ENCODE measurements at places on chromosomes 5 and 9.

DNA sequence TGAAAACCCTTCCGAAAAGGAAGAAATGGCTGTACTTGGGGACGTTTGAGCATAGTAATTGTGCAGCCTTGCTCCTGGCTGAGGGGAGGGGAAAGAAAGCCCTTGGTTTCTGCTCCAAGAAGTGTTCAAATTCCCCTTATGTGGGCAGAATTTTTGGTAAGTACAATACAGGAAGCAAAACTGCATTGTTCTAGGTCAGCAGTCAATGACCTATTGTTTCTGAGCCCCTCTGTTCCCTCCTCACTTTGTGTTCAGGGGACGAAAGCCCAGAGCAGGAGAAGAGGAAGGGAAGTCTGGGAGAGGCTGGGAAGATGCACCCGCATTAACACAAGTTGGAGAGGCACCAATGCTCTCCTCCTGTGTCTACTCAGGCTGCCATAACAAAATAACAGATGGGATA is 11.9 kb downstream of the BASP1 start:
- DNase-seq, result no peak

DNA sequence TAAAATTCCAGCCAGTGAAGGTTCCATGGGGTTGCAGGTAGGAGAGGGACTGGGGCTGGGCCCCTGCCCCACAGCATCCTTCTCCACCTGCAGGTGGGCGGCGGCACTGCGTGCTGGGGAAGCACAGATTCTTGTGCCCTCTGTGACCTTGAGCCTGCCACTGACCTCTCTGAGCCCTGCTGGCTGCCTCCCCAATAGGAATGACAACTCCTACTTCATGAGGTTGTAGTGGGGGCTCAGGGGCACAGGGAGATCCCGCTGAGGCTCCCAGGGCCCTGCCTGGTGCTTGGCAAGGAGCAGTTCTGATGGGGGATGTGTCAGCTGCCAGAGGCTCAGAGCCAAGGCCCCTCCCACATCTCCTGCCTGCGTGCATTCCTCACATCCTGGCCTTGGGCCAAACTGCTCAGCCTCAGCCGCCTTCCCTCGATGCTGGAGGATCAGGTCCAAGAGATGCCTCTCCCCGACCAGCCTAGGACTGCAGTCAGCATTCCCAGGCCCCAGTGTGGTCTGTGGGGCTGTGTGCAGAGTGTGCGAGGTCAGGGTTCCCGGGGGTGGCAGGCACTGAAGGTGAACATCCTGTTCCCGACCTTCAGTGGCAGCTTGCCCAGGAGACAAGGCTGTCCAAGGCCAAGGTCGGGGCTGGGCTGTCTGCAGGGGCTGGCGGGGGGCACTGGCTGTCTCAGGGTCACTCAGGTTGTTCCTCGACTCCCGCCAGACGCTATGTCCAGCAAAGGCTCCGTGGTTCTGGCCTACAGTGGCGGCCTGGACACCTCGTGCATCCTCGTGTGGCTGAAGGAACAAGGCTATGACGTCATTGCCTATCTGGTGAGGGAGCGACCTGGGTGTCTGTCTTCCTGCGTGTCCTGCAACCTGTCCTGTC is 7.0 kb downstream of the ASS1 start:
- peak; percentile 84 for DNase-seq

GRCh38 chr5:150144879-150145278 is 10.8 kb downstream of the PDGFRB start:
- no peak for DNase-seq

DNA sequence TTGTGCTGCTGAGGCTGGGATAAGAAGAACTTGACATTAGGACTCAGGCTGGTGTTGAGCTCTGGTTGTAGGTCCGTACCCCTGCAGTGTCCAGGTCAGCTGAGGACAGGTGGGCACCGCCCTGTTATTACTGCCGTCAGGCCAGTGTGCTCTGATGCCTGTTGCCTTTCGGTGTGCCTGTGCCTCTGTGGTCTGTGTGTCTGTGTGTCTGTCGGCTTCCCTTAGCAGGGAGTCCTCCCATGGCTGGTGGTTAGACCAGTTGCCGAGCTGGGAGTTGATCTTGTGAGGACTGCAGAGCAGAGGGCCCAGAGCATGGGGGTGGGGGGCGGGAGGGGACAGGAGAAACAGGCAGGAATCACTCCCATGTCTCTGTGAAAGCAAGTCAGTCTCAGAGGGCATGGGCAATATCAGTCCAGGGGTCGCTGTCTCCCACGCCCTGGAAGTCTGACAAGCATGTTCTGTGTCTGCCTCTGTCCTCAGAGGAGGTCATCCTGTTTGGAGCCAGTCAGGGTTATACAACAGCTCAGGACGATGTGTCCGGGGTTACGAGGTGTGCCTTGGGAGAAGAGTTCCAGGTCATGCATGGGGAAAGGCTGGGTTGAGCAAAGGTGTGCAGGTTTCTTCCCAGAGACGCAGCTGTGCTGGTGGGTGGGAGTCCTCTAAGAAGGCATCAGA is 67.3 kb upstream of the GARNL3 start:
- DNase-seq, result no peak

DNA sequence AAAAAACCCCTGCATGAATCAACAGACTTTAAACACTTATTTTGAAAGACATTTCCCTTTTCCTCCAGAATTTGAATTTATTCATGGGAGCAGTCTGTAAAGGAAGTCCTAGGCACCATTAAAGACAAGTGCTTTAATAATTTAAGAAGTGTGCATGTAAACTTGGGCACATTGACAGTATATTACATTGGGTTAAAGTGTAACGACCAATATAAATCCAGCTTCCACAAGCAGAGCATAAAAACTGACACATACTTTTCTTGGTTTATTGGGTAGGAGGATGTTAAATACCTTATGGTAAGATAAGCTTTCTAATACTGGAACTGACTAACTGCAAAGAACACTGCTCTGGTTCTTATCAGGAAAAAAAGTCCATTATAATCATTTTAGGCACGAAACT is 1.2 kb upstream of the ENTREP1 start:
- DNase-seq, result no peak

Measured in mammary epithelial cell (primary cell).